Right ventricle myocardium superior (tissue), 1 donor: ENCODE measurements at places on chromosomes 4 and X.

GRCh38 chr4:75752637-75753036, 28.3 kb downstream of the USO1 start:
- no peak for DNase-seq

GRCh38 chr4:150884625-150885024, 130.5 kb downstream of the LRBA start:
- DNase-seq, result no peak

- no peak for DNase-seq
Measured at GRCh38 chrX:50577326-50577725, 106.7 kb upstream of the DGKK start.

DNA sequence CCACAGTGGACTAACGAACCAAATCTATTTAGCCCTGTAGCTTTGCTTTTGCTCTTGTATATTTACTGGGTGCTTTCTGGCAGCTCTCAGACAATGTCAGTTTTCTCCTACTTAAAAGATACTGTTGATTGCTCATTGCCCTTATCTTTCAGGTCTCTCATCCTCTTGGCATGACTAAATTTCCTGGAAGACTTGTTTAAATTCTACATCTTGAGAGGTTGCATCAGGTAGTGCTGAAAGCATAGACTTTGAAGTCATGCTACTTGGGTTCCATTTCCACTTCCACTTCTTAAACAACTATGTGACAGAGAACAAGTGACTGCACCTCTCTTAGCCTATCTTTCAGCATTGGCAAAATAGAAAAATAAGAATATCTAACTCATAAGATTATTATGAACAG, 8.4 kb downstream of the TDO2 start:
- DNase-seq, result no peak

- DNase-seq, result no peak
Measured at GRCh38 chrX:12906046-12906761, at the start of gene TLR8. TLR8 (plus strand) TSS chrX:12906620; CDS start chrX:12906707, 87 bp downstream.

DNA sequence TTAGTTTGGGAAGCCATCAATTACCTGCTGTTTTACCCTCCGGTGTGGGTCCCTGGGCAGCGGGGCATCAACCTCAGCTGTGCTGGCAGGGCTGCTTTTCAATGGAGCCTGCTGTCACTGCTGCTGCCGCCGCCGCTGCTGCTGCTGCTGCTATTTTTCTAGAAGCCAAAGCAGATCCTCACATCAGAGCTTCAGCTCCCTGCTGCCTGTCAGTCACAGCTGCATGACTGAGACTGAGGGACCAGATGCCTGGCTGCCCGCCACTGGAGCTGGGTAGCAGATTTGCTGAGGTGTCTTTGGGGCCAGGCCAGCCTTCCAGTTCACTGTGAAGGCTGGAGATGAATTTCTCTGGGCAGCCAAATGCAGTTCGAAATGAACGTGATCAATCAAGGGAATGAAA, 200.3 kb upstream of the NHS start:
- peak; percentile 79 for DNase-seq

GRCh38 chr4:69563424-69563823, 67.7 kb upstream of the UGT2B4 start:
- DNase-seq, result no peak

- no peak for DNase-seq
Measured at GRCh38 chr4:90051999-90052398, 75.2 kb upstream of the CCSER1 start.

- no peak for DNase-seq
Measured at GRCh38 chrX:13401724-13402123, 81.9 kb upstream of the ATXN3L start.

GRCh38 chr4:2574863-2575262, 38.4 kb downstream of the FAM193A start:
- DNase-seq, result no peak

- DNase-seq, result no peak
Measured at GRCh38 chr4:61520681-61521160, 320.6 kb downstream of the ADGRL3 start.

GRCh38 chr4:61933527-61933926, 733.4 kb downstream of the ADGRL3 start:
- no peak for DNase-seq

- DNase-seq, result no peak
Measured at GRCh38 chr4:146243141-146243882, 29.0 kb downstream of the REELD1 start.

- DNase-seq, result no peak
Measured at GRCh38 chr4:15657366-15657765, 2.2 kb upstream of the FBXL5 start.

GRCh38 chrX:103626855-103627254, 1.9 kb upstream of the TCEAL1 start:
- DNase-seq, result no peak
